ENCODE measurements at places on chromosomes 13 and 19. TPM values are rescaled to one million over a fixed set of nuclear protein-coding genes. Genes with fewer than 3 reads are reported as not detected.

DNA sequence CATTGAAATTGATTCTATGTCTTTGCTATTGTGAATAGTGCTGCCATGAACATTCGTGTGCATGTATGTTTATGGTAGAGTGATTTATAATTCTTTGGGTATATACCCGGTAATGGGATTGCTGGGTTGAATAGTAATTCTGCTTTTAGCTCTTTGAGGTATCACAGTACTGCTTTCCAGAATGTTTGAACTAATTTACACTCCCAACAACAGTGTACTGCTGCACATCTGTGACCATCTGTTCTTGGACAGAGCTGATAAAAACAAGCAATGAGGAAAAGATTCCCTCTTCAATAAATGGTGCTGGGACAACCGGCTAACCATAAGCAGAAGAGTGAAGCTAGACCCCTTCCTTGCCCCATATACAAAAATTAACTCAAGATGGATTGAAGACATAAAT is 231.0 kb downstream of the MYO16 start:
- DNase-seq, result no peak

GRCh38 chr13:75666646-75667351 is 30.7 kb downstream of the LMO7 start:
- no peak for DNase-seq

- DNase-seq, result no peak
Measured at GRCh38 chr13:73074014-73074413, 15.2 kb downstream of the KLF5 start.

KCTD4 gene
- total RNA-seq, result not detected

DNA sequence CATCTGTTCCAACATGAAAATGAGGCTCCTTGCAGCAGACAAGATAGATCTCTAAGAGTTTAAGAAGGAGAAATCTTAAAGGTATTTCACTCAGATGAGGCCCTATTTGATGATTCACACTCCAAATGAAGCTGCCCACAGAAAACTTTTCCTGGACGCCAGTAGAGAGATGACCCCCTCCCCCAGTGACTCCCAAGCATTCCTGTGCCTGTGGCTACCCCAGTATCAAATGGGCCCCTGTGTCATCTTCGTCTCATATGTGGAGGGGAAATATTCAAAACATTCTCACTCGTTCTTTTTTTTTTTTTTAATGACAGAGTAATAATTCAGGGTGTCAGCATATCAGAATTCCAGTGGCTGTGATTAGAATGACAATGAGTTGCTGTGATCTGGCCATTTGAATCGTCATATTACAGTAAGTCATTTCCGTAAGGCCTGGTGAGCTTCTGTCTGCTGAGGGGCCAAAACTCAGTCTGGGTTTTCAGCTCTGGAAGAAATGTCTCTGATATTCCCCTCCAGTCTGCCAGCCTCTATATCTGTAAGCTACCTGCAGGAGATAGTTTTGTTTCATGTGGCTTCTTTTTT is 194.7 kb downstream of the URI1 start:
- no peak for DNase-seq

DNA sequence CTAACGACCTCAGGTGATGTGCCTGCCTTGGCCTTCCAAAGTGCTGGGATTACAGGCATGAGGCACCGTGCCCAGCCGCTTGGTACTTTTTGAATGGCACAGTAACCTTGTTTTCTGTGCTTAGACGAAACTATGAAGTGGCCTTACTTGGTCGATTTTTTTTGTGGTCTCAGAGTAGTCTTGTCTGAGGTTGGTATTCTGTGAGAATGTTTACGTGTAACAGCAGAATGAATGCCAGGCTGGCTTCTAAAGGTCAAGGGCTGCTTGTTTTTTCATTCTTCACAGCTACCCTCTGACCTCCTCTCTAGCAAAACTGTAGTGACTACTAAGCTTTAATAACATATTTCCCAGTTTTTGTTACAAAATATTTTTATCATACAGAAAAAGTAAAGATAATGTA is 313.3 kb downstream of the GPC6 start:
- no peak for DNase-seq

- peak; percentile 62 for DNase-seq
Measured at GRCh38 chr19:49058562-49058961, 1.0 kb upstream of the CGB7 start.

GRCh38 chr13:97386801-97387484 is 47.0 kb upstream of the RAP2A start:
- DNase-seq, result no peak

IRGQ gene
- total RNA-seq, result 25.4 TPM

PROZ gene
- not detected for total RNA-seq

GRCh38 chr19:16969135-16969534 is 57.5 kb downstream of the CPAMD8 start:
- DNase-seq, result no peak

- DNase-seq, result no peak
Measured at GRCh38 chr13:25088562-25089221, 7.2 kb upstream of the PABPC3 start.

GRCh38 chr13:32225481-32225931 is 89.7 kb downstream of the ZAR1L start:
- DNase-seq, result no peak

ZNF146 gene
- 166 TPM for total RNA-seq

- DNase-seq, result no peak
Measured at GRCh38 chr13:107250628-107251027, 682.7 kb upstream of the ARGLU1 start.

GRCh38 chr19:15556634-15557181 is 48.4 kb downstream of the CYP4F22 start:
- no peak for DNase-seq

WDR88 gene
- not detected for total RNA-seq

GRCh38 chr19:40718774-40719391 is 2.0 kb downstream of the ITPKC start:
- peak; percentile 57 for DNase-seq

- DNase-seq, result peak; percentile 99
Measured at GRCh38 chr19:49151267-49152118, 3.7 kb downstream of the HRC start.

DNA sequence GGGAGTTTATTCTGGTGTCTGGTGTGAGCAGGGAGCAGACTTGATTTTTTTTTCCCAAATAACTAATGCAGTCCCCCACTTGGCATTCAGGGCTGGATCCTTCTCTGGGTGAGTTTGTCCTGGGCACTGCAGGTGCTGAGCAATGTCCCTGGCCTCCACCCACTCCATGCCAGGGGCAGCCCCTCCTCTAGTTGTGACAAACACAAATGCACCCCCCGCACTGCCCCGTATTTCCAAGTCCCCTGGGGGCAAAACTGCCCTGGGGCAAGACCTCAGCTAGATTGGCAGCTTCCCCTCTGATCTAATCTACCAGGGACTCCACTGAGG is 6.4 kb downstream of the MOB3A start:
- no peak for DNase-seq

NCR1 gene
- total RNA-seq, result 2.0 TPM
